Stimulated activated CD8-positive, alpha-beta memory T cell treated with anti-CD3 and anti-CD28 coated beads, Interleukin-15, amount 100 ng/mL, for 24 hours (primary cell): ENCODE measurements at places on chromosomes 6 and 20.

DNA sequence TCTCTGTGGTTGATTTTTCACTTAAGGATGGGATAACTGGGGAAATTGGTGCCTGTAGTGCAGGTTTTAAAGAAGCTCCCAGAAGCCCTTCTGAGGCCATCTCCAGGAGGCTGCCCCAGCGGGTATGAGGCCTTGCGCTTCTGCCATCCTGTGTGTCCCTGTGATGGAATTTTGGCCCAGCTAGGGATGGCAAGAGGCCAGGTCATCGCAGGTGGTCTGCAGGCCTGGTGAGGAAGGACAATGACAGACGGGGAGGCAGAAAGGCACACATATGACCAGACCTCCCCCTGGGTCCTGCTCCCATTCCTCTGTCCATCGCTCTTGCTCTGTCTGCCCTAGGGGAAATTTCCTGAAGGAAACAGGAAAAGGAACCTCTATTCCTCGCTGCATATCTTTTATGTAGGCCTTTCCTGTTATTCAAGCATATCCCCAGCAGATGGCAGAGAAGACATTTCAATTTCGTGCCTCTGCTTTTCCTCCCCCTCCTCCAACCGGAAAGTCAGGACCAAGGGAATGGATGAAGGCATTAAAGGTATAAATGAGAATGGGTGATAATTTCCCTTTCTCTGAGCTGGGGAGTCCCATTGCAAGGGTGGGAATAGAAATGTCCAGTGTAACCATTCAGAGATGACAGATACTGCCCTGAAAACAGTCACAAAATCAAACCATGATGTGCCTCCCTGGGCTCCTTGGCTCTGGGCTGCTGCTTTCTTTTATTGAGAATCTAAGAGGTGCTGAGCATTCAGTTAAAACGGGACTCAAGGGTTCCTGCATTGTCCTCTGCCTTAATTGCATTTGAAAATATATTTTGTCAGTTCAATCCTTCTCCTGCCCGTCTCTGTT, 17.6 kb upstream of the HLA-F start:
- no peak for DNase-seq

DNA sequence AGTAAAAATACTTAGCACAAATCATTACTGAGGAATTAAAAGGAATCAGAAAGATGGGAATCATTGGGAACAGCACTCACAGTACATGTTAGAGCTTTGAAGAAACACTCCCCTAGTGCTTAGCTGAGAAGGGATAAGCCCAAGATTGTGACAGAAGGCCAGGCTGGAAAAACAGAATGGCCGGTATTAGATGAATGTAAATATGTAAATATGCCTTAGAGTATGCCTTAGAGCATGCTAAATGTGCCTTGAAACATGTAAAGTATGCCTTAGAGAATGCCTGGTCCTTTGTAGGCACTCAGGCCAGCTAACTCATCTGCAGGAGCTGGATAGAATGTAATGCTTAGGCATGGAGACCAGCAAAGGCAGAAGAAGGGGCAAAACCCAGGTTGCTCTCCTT, 10.6 kb upstream of the TENT5A start:
- no peak for DNase-seq

DNA sequence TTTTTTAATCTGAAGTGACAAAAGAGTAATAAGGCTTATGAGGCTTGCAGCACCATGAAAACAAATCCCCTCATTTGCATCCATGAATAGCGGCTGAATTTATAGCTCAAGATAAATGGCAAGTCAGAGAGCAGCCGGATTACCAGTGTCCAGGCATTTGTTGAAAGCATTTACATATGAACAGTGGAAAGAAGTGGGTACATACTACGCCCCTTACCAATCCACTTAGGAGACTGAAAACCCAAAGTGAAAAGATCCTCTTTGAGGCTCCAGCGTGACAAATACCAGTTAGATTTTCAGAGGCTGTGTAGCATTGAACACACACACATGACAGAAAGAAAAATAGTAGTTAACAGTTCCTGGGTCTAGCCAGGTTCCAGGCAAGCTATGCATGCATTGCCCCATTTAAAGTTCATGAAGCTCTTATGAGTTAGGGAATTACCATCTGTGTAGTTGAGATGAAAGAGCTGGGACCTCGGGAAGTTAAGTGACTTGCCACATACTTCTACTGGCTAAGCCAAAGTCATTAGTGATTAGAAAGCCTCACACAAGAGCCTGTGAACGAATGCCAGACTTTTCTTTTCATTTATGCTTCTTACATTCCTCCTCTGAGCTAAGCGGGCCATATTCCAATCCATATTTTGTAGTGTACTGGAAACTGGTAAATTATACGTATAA, 28.3 kb upstream of the NHSL1 start:
- DNase-seq, result no peak

DNA sequence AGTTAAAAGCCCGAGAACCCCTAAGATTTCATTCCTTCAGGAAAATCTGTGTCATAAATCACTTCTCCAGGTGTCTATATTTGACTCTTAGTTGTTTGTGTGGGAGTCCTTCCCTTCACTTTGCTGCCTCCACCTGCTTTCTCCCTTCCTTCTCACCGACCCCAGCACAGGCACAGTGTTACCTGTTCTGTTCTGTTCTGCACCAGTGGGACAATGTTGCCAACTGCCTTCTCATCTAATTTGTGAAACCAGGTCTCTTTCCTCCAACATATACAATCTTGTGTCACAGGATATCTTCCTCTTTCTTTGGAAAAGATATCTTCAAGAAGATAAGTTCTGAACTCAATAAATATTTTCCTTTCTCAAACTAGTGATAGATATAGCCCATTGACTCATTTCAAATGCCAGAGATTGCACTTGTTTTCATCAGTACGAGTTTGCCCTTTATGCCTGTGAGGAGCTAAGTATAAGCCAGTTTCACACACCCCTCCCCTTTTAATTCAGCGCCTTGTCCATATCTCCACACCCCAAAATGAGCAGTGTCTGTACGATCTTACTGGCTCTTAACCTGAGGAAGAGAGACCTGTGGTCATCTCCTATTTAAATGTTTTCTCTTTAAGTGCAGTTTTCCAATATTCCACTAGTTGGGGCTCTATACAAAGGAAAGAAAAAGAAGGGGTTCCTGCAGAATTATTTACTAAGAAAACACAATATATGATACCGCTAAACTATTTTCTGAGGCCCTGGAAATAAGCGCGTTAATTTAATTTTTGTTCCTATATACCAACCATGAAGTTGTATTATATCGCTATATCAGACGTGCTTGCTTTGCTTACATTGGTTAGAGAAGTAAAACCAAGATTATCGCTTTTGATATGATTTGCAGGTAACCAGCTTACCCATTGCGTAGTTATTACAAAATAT, 81.6 kb upstream of the PREP start:
- DNase-seq, result no peak

- no peak for DNase-seq
These were observed 81.0 kb downstream of the TMEM170B start for GRCh38 chr6:11618533-11618932.

- DNase-seq, result no peak
These were observed 185.1 kb downstream of the DTNBP1 start for GRCh38 chr6:15477746-15478145.

DNA sequence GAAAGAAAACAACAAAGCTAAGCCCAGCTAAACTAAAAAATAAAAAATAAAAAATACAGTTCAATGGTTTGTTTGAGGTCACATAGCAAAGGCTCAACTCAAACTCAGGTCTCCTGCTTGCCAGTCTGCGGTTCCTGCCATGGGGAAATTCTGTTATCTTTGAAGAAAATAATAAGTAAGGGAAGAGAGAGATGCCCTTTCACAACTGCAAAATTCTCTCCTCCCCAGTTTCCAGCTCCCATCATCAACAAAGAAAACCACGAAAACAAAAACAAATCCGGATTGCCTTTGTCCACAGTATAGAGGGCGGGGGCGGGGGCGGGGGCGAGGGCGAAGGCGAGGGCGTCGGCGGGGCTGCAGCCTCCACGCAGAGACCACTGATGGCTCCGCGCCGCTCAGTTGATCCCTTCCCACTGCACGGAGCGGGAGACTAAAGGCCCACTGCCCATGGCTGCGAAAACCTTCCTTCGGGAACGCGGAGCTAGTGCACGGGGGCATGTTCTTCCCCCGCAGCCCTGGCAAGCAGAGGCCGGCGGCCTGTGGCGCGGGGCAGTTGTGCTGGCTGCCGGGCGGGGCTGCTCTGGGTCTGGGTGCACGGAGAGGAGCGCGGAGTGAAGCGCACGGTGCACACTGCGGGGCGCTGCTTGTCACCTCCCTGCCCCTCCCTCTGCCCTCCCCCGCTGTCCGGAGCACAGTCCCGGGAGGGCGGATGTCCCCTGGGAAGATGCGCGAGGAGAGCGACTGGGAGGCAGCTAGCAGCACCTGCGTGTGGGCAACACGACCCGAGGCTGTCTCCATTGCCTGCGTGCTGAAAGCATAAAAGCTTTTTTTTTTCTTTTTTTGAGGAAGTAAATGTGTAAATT, 54.1 kb upstream of the TPD52L1 start:
- DNase-seq, result no peak

DNA sequence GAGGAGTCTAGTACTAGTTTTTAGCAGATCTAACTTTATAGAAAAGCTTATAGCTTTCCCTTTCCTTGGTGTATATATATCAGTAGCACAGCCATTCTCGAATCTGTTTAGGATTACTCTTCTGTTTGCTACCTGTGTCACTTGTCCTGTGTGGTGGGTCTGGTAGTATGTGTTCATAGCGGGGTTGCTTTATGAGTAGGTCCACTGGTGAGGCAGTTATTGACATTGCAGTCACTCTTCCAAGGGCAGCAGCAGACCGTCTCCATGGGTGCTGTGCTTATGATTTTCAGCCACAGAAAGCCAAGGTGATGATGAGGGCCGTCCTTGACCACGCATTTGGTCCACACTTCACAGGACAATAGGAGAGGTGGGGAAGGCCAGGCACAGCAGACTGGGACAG, 171.5 kb downstream of the CDKAL1 start:
- no peak for DNase-seq

GRCh38 chr6:29477923-29478450, 9.8 kb downstream of the MAS1L start:
- no peak for DNase-seq

DNA sequence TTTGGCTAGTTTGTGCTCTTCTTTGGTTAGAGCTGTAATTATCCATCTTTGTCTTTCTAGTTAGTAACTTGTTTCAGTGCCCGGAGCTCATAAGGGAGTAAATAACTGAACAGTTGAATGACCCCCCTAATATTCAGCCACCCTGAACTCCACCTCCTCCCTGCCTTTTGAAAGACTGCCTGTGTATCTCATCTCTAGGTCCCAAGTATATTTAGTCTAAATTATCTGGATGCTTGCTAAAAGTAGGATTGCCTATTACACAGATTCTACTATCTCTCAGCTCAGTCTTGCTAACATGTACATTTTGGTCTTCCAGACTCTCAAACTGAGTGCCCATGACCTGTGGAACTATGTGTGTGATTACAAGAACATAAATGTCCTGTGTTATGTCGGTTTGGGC, 145.9 kb downstream of the GJA1 start:
- DNase-seq, result no peak

- no peak for DNase-seq
These were observed 60.1 kb upstream of the OGFRL1 start for GRCh38 chr6:71228461-71229041.

DNA sequence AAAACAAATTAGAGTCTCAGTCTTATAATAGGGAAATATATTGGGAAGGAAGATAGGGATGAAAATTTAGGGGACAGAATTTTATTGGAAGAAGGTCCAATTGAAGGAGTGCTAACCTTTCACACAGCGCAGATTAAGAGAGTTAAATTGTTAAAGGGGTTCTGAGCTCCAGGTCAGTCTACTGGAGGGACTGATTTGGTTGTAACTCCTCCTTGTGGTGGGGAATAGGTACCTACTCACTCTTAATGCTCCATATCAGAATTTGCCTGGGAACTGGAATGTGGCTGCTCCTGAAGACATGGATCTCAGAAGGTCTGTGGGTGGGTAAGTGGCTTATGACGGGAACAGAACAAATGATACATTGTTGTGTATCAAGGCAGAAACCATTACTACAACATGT, 143.5 kb downstream of the FLRT3 start:
- no peak for DNase-seq

DNA sequence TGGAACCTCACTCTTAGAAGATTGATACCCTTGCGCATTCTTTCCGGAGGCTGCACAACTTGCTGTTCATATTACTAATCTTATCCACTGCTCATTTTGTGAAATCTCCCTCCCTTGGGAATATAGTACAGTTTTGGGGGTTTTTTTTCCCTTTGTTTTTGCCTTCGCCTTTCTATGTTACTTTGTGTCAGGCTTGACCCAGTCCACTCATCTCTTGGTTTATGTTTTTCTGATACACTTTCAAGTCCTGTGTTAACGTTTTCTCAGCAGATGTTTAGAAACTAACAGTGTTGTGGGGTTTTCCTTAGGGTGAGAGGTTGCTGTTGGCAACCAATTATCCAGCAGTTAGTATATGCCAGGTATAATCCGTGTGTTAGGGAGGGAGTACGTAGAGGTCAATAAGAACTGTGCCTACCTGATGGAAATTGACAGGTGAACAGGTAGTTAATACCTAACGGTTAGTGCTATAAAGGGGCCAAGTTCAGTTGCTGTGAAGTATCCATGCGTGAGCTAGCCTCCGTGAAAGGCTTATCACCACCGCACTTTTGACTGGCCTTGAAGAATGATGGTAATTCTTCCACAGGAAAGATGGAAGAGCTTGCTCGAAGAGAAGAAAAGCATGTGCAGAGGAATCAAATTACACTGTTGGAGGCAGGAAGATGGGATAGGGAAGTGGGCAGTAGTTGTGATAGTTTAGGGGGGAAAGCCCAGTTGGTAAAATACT, 1.4 kb downstream of the NFYA start:
- DNase-seq, result no peak
